NCI-H2171 (cell line): ENCODE measurements at places on chromosomes 6 and 20.
A peak's percentile ranks its signal among the peaks of the same experiment; 100 is the strongest.

DNA sequence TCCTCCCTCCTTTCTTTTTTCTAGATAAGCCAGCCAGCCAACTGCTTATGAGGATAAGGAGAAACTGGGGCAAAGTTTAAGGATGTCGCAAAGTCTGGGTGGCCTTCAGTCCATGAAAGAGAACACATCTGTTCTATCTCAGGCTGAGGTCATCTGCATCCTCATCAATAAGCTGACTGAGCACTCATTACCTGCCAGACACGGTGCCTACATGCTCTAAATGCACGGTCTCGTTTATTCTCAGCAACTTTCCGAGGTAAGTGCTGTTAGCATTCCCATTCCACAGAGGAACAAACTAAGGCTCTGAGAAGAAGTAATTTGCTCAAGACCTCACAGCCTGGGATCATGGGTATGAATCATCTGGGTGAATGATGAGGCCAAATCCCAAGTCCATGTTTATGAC lies 133.1 kb downstream of the BCAS1 start:
- no peak for DNase-seq

DNA sequence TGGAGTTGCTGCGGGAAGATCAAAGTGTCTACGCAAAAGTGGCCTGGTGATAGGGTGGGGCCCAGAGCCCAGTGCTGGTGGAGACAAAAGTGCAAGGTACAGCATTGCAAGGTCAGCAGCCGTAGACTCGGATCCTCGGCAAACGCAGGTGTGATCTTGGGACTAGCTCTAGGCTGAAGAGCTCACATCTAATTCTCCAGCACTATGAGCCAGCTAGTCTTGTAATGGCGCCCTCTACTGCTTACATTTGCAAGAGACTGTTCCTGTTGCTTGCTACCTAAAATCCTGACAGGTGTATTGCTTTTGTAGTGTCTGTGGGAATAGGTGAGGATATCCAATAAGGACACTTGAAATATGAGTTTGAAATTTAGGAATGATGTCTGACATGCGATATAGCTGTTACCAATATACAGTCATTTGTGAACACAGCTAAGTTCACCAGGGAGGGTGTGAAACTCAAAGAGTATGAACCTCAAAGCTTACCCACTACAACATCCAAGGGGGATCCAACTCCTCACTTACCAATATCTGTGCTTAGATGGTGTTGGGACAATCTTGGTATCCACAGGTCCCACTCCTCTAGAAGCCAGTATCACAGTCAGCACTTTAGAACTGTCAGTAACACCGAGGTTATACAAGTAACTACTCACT lies 58.4 kb downstream of the PDE7B start:
- peak; percentile 25 for DNase-seq

GRCh38 chr6:166989427-166990032 lies 9.7 kb upstream of the CEP43 start:
- no peak for DNase-seq

DNA sequence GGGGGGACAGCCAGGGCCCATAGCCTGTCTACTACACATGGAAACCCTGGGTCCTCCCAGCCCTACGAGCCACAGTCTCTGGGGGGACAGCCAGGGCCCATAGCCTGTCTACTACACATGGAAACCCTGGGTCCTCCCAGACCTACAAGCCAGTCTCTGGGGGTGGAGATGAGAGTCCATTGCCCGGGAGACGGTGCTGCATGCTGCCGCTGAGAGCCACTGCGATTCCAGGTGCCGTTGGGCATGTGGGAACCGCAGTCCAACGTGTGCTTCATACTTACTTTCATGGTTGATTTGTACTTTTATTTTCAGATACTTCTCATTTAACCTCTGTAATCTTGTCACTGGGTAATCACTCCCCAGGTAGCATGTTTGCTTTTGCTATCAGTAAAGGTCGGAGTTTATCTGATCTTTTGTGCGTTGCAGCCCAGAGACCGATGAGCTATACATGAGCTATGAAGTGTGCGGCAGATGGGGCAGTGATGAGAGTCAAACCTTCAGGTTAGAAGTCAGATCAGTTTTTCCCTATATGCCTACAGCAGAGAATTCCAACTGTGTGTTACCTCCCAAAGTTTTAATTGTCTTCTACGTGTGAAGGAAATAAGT lies 58.2 kb downstream of the SMOC2 start:
- DNase-seq = no peak

DNA sequence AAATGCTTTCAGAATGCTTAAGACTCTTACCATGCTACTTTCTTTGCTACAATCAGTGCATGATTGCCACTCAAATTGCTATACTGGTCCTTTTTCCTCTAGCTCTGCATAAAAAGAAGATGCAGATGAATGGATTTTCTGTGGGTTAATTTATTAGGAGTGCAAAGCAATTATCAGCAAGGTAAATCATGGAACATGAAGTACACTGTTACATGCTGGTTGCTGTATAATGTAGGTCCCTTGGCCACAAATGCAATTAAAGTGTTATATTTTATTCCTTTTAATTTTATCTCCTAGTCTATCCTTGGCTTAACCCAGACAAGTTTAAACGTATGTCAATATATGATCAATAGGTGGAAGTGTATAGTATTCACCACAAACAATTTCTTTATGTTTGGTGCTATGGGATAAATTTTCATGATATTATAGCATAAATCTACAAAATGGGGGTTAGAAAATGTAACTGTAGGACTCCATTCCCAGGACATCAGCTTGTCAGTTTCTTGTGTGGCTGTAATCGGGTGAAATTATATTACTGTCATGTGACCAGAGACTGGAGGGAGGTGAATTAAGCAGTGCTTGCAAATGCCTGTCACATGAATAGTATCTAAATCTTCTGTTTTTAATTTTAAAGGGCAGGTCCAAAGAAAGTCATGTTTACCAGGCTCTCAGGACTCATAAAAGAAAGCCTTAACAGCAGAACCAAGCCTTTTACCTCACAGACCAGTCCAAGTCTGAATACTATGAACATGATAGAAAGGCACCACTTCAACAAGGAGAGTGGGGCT lies 176.9 kb upstream of the ID4 start:
- no peak for DNase-seq
